Natural killer cell treated with Interleukin-12 subunit alpha and Interleukin-12 subunit beta and Interleukin-15 and Interleukin-18, amount 100 ng/mL, for 72 hours (primary cell): ENCODE measurements at places on chromosomes 7 and 10.

- DNase-seq = no peak
Measured at GRCh38 chr10:61248013-61248412, 205.2 kb downstream of the TMEM26 start.

DNA sequence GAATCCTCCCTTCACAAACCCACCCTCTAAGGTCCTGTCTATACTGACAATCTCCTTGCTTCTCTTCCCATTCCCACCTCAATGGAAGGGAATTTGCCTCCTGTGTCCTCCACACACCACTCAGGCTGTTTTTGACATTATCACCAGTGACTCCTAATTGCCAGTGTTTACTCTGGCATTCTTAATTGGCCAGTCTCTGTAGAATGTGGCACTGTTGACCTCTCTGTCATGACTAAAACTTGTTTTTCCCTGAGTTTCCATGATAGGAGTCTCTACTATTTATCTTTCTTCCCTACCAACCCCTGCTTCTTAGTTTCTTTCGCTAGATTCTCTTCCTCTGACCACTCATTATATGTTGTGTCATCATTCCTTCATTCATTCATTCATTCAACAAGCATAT lies 12.1 kb downstream of the SLC16A12 start:
- no peak for DNase-seq

DNA sequence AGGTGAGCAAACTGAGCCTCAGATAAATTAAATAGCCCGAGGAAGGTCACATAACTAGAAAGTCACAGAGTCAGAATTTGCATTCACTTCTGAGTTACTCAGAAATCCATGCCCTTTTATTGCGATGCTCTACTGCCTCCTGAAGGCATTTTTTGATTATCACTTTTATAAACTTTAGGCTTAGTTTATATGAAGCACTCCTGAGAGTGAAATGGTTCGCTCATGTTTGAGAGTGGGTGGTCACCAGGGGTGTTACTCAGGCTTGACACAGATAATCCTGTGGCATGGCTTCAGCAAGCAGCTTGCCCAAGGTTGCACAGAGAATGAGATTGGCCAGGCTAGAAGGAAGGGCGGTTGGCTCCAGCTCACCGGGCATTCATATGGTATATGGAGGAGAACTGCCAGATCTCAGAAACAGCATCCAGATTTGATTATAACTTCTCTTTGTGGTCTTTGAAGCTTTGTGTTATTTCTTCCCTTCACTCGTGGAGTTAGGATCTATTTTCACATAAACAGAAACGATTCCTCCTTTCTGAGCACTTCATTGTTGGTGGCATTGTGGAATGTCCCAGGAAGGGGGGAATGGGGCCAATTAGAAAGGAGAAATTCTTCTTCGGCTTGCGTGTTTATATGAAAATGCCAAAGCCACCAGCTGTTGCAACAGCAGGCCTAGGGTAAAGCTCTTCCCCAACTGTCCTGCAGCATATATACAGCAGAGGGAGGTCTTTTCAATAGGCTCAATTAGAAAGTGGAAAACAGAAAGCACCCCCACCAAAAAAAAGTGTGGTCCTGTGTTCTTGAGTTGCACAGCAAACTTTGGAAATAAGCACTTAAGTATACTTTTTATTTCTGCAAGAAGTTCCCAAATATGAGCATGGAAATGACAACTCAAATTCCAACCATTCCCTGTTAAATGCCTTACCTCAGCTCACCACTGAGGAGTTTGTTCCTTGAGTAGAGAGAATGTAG lies 628.8 kb downstream of the SUGCT start:
- DNase-seq = no peak

DNA sequence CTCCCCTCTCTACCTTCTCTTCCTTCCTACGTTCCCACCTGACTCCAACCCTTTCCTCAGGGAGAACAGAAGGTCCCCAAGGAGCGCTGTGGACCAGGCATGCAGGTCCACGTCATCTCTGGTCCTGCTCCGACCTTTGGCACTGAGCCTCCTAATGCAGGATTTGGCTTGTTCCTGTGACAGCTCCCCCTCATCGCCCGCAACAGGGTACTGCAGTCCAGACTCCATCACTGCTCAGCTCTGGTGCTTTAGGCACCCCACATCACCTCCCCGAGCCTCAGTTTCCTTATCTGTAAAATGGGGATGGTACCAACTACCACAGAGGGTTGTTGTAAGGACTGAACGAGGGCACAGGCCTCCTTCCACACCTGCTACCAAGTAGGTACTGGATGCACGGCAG lies 54.6 kb downstream of the FHIP2A start:
- no peak for DNase-seq

GRCh38 chr7:108311446-108312168 lies 144.6 kb downstream of the NRCAM start:
- DNase-seq = no peak

GRCh38 chr10:30988831-30989435 lies 42.7 kb downstream of the ZNF438 start:
- DNase-seq = no peak

- DNase-seq = no peak
Measured at GRCh38 chr7:27994639-27995038, 186.0 kb downstream of the JAZF1 start.

GRCh38 chr10:71964098-71964742 lies at the start of gene CHST3:
Gene CHST3, plus strand, starts transcription at chr10:71964395. Its CDS starts 41,448 bp downstream, at chr10:72005843.
- peak; percentile 42 for DNase-seq

DNA sequence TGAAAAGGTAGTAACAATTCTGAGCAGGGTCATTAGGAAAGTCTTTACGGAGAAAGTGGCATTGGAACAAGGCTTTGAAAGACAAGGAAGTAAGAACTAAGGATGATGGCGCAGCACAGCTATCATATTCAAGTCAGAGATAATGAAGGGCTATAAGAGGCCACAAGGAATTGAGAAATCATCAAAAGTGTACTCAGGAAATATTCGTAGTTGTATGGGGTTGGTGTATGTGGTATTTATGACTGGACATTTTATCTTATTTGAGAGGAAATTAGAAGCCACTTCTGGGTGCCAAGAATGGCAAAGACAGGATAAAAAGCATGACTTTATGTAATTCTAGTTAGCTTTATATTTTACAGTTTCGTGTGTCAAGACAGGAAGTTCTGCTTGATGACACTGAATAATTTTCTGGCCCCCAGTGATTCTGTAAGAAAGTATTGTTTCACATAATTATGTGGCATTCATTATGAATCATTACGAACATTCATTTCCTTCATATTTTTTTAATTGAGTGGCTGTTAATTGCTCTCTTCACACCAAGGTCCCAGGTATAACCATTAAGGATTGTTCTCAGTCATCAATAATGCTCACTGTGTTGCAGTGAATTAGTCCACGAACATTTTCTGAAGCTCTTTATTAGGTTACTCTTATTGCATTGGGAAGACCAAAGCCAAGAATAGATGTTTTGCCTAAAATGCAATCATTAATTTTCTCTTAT lies 244.3 kb downstream of the PHF14 start:
- DNase-seq = no peak
